ENCODE measurements at places on chromosomes 3 and 15.
A peak's percentile ranks its signal among the peaks of the same experiment; 100 is the strongest.

GRCh38 chr3:49421890-49422378, 339 bp downstream of the AMT start:
- DNase-seq: no peak

- DNase-seq: no peak
These were observed 242.6 kb upstream of the AGTR1 start for GRCh38 chr3:148455098-148455497.

DNA sequence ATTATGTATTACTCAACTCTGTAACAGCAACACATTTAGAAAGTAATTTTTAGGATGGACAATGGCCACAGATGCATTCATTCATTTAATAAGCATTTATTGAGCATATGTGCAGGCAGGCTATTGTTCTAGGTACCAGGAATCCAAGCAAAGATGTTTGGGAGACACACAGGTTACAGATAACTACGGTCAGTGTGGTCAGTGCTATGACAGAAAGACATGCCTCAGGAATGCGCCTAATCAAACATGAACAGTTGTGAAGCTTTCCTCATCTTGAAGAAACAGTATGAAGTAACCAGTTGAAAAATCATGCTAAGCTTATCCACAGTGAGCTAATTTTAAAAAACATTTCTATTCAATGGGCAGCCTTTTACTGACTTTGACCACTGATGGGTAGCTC, 155.4 kb upstream of the CCDC54 start:
- no peak for DNase-seq

DNA sequence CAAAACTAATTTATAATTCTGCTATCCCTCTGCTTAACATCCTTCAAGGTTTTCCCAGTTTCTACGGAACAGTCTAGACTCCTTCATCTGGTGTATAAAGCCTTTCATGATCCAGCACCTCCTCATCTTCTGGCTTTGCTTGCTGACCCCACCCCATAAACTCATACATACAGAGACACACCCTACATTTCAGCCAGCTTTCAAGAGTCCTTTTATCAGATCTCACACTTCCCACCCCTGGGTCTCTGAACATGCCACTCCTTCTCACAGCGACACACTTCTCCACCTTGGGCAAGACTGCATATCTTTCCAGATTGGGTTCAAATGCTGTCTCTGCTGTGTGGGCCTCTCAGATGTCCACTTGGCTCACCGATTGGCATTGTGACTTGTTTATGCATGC, 166.8 kb upstream of the LPP start:
- no peak for DNase-seq

- DNase-seq: no peak
These were observed 54.2 kb downstream of the B3GALNT1 start for GRCh38 chr3:161050935-161051334.

DNA sequence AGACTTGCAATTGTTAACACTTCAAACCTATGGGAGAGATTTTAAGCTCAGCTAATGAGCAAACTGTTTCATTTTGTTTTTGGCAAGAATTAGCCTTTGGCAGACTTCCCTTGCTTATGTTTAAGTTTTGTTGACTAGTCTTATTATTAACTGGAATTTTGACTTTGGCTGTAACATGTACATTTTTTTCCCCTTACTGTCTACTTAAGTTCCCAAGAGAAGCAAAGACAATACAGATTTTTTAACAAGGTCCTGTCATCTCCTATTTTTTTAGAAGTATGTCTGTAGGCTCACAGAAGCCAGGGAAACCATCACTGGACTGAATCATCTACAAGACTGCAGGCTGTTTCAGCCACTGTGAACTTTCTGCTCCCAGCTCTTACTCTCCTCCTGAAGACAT, 74.3 kb downstream of the DGKG start:
- DNase-seq: peak; percentile 93

- peak; percentile 67 for DNase-seq
These were observed 12.2 kb upstream of the SACM1L start for GRCh38 chr3:45677033-45677446.

- peak; percentile 69 for DNase-seq
These were observed 894.9 kb downstream of the DIPK2A start for GRCh38 chr3:144866476-144866875.

DNA sequence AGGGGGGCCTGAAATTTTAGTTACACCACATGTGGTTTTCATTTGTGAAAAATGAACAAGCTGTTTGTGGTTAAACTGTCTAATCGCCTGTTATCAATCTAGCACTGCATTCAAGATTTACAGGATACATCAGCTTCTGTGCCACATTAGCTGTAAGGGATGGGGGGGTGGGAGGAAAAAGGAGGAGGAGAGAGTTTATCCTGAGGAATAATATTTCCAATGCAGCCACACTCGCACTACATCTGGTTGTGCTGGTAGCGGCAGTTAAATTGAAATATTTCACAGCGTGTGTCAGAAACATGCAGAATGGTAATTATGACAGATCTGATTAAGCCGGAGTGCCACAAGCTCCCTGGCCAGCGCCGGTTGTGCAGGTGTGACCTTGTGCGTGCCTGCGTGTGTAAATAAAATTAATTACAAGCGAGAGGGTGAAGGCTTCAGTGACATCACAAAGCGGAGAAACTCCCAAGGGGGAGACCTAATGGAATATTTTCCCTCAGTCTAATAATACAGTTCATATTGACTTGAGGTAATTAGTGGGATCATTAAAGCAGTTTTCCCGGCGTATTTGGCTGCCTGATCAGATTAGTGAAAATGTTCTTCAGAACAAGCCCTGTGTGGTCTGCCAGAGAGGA, 55.5 kb downstream of the SATB1 start:
- DNase-seq: peak; percentile 61

GRCh38 chr3:156608601-156609514, 53.9 kb upstream of the SSR3 start:
- no peak for DNase-seq

DNA sequence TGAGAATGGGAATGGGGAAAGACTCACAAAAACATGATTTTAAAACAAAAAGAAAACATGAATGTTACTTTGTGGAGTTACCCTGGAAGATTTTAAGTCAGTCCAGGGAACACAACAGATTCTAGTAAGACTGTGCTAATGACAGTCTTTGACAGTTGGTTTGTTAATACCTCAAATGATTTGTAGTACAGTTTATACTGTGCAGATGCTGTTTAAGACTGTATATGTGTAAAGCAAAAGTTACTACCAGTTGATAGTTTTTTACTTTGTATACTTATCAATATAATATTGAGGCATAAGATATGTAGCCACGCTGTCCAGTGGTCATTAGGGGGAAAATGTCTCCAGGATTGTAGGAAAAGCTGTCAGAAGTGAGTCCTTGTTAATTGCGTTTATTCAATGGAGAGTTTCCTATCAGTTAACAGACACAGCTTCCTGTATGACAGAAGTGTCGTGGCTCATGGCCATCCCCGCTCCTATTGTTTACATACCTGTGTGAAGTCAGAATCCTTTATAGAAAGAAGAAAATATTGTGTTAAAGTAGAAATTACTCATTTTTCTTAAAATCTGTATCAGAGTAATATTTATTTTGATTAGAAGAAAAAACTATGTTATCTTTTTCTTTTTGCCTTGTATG, 36.0 kb downstream of the NKIRAS1 start:
- DNase-seq: no peak

DNA sequence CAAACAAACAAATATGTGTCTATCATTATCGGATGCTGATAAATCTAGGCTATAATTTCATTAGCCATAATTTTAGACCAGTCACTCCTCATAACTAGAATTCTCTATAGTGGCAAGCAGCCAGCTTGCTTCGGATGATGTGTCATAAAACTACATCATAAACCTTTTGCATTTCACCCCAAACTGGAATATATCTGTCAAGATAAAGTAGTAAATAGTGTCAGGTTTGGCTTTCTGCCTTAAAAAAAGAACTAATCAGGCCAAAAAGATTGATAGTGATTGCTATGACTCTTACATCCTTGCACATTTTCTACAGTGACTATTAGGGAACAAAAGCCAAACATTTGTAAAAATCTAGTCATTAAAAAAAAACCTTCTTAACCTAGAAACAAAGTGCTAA, 51.0 kb downstream of the DPPA2 start:
- peak; percentile 25 for DNase-seq

DNA sequence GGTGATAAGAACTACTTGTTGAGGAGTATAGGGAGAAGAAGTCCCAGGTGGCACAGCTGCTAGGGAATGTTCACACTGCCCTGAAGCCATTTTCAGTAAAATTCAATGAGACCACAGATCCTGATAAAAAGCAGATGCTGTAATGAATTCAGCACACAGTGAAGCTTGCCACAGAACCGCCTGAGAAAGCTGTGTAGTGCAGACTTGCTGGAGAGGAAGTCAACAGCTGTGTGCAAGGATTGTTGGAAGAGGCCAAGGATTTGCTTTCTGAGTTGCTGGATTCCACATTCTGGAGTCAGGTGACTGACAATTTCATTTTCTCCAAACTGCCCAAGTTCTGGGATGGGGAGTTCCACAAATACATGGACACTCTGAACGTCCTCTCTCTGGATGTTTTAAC, 70.9 kb downstream of the ANP32A start:
- peak; percentile 54 for DNase-seq

DNA sequence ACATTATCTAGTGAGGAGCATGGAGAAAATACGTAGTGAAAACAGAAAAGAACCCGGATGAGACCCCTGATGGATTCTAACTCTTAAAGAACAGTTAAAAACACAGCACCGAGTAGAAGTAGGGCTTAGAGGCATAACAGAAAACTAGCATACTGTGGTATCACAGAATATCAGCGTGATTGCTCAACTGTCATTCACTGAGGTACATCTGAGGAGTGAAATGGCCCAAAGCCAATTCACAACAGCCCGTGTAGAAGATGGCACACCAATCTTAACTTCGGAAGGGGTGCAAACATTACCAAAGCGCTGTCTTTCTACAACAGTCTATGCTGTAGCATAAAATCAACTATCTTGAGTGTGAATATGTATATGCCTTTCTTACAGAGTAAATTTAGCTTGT, 1.8 kb downstream of the CLASP2 start:
- no peak for DNase-seq

- no peak for DNase-seq
These were observed 1.3 kb downstream of the AMIGO3 start for GRCh38 chr3:49717959-49718857.

- DNase-seq: no peak
These were observed 119.6 kb downstream of the ETFA start for GRCh38 chr15:76191539-76192244.

DNA sequence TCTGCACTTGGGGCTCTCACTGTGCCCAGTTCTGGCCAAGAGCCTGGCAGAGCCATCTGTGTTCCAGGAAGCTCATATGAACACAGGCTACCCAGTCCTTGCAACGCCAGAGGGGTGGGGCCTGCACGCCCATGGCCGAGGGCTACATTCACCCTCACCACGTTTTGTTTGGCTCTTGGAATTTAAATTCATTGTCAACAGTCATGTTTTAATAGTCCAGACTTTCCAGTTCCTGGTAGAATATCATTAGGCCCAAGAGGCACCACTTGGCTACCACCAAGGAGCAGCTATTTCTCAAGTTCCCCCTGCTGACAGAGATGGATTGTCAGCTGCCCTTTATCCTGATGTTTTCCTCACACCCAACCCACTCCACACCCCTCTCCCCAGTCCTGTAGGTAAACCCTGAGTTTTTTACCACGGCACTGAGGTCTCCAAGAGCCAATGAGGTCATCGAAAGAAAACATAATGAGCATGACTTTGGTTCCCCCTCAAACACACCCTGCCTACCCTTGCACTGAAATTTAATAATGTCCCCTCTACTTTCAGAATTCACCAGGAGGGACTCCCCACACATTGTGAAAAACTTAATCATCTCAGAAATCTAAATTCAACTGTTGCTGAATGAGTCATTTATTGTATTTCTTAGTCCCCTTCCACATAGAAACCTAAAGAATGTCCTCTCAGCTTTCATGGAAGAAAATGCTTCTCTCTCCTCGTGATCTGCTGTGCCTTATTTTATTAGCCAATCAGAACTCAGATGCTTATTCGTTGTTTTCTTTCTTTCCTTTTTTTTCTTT, 125.1 kb downstream of the SHQ1 start:
- peak; percentile 80 for DNase-seq

DNA sequence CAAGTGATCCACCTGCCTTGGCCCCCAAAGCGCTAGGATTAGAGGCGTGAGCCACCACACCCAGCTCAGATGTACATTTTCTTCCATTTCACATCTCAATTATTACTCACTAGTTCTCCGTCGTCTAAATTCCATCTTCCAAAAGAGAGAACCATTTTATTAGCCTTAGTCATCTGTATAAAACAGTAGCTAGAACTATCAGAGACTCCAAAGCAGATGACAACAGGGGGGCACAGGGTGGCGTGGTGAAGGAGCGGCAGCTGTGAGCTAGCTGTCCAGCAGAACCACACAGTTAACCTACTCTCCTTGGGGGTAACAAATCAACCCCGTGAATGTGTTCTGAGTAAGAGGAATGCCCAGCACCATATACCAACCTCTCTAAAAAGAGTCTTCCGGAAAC, 7.1 kb downstream of the SLC25A20 start:
- no peak for DNase-seq

DNA sequence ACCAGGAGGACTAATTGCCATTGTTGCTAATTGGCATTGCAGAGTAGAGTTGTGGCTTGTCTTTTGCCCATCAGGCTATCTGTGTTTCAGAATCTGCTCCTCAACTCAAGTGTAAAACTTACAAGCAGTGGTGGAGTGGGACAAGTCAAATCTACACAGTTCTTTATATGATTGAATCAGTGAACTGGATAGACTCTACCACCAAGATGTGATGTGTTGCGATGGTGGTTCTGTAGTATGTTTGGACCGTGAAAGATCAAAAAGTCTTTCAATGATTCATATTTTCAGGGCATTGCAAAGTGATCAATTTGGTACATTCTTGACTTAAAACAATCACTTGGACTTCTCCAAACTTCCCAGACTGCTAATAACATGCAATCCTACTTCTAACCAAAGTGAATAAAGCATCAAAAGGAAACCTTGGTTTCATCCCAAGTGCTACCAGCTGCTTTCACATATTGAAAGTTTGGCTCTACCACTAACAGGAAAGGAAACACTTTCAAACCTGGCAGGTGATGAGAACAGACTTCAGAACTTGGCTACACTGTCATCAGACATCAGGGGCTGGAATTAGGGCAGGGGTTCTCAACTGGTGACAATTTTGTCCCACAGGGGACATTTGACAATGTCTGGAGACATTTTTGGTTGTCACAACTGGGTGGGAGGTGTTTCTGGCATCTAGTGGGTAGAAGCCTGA, 844.7 kb upstream of the CFAP20DC start:
- DNase-seq: no peak

- peak; percentile 2 for DNase-seq
These were observed 33.4 kb downstream of the SPINK8 start for GRCh38 chr3:48299746-48300712.

DNA sequence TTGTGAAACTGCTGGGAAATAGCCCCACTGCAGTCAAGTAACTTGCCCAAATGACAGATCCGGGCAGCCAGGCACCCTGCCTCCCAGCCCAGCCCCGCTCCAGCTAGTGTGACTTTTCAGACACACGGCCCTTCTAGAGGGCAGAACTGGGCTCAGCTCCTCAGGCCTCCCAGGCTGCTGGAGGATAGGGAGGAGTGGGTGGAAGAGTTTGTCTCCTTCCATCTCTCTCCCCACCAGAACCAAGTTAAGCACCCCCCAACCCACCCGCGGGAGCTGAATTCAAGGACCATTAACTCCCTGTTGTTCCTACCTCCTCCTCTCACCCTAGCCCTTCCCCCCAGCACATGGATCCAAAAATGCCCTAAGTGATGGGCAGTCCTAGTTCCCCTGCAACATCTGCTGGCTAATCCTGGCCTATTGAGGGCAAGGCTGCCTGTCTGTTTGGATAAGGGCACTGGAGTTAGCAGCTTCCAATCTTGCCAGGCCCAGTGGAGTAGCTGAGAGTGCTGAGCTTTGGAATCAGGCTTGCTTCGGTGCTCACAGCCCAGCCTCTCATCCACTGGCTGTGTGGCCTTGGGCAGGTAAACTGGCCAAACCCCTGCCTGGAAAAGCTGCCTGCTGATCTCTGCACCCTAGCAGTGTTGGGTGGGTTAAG, 3.1 kb downstream of the CCDC33 start:
- DNase-seq: no peak

All from fibroblast of skin of abdomen (primary cell).